ENCODE measurements at places on chromosomes 12 and 14.

- DNase-seq: no peak
Observed at GRCh38 chr14:49615776-49616175, 4.7 kb downstream of the RPL36AL start.

DNA sequence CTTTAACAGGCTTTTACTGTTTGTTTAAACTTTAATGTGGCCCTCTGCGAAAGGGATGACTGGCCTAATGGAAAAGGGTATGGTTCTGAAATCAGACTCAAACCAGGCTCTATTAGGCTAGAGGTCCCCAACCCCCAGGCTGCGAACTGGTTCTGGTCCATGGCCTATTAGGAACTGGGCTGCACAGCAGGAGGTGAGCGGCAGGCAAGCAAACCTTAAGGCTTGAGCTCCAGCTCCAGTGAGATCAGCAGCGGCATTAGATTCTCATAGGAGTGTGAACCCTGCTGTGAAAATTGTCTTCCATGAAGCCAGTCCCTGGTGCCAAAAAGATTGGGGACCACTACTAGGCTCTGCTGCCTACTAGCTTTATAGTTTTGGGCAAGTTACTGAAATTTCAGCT, 11.1 kb downstream of the GALNT4 start:
- DNase-seq: no peak

DNA sequence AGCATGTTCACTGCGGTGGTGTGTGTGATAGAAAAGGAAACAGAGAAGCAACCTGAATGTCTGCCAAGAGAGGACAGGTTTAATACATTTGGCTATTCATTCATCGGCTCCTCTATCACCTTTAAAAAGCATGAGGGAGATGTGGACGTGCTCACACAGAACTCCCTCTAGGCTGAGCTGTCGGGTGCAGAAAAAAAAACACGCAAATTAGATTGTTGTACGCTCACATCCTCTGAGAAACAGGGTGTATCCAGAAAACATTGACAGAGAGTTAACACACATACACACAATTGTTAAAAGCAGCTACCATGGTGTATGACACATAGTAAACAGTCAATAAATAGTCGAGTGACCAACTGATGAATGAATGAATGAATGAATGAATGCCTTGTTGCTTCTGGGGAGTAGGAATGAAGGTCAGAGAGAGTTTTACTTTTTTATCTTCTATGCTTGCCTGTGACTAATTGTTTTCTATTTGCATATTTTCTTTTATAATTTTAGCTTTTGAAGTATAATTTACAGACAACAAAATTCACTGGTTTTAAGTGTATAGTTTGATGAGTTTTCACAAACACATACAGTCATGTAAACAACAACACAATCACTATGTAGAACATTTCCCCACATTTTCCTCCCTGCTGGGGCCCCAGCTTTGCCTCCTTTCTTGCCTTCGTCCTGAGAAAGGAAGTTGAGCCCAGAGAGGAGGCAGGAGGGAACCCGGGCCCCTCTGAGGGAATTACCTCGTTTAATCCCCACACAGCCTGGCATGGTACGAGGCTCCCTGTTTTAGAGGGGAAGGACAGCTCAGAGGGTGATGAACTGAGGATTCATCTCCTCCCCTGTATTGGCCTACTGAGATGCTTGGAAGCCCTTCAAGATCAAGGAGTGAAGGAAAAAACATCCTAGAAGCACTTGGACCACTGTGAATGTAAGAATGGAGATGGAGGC, 19.7 kb upstream of the FAM222A start:
- DNase-seq: no peak

DNA sequence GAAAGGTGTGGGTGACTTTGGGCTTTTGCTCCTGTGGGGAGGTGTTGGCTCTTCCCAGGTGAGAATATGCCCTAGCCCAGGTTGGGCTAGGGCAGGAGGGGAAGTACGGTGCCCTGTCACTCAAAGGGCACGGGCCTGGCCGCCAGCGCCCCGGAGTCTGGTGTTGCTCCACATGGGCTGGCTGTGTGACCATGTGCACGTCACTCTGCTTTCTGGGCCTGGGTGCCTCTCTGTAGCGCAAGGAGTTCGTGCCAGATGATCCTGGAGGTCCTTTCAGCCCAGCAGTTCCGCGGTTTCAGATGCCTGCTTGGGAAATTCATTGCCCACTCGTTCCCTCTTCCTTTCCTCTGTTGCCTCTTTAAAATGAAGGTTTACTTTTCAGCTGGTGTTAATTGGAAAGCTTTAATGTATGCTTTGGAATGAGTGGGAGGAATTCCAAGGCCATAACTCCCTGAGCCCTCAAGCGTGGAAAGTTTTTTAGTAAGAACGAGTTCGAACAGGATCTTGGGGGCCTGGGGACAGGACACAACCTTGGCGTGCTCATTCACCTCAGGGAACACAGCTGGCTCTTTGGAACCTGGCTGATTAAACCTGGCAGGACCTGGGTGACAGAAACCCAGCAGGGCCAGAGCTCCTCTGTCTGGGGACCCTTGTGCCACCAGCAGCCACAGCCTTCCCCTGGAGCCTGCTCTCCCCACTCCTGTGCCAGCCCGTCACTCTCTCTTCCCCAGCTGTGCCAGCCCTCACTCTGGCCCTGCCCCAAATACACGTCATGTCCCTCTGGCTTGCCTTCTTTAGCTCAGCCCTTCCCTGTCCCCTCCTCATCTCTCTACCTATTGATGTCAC, 42.8 kb downstream of the TSPAN9 start:
- no peak for DNase-seq
